ENCODE measurements at places on chromosomes 4 and X. TPM values are rescaled to one million over a fixed set of nuclear protein-coding genes. Genes with fewer than 3 reads are reported as not detected.

CLDN22 gene
- not detected for polyA plus RNA-seq

ZMAT1 gene
- polyA plus RNA-seq = 1.3 TPM

GNRHR gene
- not detected for polyA plus RNA-seq

ARHGEF38 gene
- not detected for polyA plus RNA-seq

CCSER1 gene
- 1.5 TPM for polyA plus RNA-seq

NHS gene
- 0.20 TPM for polyA plus RNA-seq

CYSLTR1 gene
- 0.51 TPM for polyA plus RNA-seq

PPP3CA gene
- polyA plus RNA-seq = 9.2 TPM

CSAG3 gene
- polyA plus RNA-seq = not detected

DMP1 gene
- polyA plus RNA-seq = not detected

NPY2R gene
- 0.07 TPM for polyA plus RNA-seq

NR3C2 gene
- 2.2 TPM for polyA plus RNA-seq

SCLT1 gene
- polyA plus RNA-seq = 7.8 TPM

TGIF2LX gene
- not detected for polyA plus RNA-seq

L1CAM gene
- 2.6 TPM for polyA plus RNA-seq

SMIM31 gene
- not detected for polyA plus RNA-seq

PCDH19 gene
- polyA plus RNA-seq = 0.29 TPM

IL21 gene
- not detected for polyA plus RNA-seq

SH2D1A gene
- 0.03 TPM for polyA plus RNA-seq

CT45A10 gene
- not detected for polyA plus RNA-seq

P2RY4 gene
- polyA plus RNA-seq = 0.03 TPM

PIR gene
- polyA plus RNA-seq = 15.7 TPM

SHOX gene
- polyA plus RNA-seq = not detected

GCNA gene
- 1.7 TPM for polyA plus RNA-seq

EFHC2 gene
- polyA plus RNA-seq = 1.5 TPM

HTR2C gene
- not detected for polyA plus RNA-seq

PNMA6A gene
- polyA plus RNA-seq = 2.9 TPM

PAGE4 gene
- not detected for polyA plus RNA-seq

SLC10A4 gene
- 0.37 TPM for polyA plus RNA-seq

HAUS7 gene
- 45.3 TPM for polyA plus RNA-seq

PWWP3B gene
- polyA plus RNA-seq = 0.96 TPM

All from heart right ventricle (tissue), 16 donors.